Activated T-helper 1 cell treated with anti-CD3 and anti-CD28 coated beads, Interleukin-2, amount 50 U/mL, for 16 hours (primary cell): ENCODE measurements at places on chromosomes 11 and 22.

DNA sequence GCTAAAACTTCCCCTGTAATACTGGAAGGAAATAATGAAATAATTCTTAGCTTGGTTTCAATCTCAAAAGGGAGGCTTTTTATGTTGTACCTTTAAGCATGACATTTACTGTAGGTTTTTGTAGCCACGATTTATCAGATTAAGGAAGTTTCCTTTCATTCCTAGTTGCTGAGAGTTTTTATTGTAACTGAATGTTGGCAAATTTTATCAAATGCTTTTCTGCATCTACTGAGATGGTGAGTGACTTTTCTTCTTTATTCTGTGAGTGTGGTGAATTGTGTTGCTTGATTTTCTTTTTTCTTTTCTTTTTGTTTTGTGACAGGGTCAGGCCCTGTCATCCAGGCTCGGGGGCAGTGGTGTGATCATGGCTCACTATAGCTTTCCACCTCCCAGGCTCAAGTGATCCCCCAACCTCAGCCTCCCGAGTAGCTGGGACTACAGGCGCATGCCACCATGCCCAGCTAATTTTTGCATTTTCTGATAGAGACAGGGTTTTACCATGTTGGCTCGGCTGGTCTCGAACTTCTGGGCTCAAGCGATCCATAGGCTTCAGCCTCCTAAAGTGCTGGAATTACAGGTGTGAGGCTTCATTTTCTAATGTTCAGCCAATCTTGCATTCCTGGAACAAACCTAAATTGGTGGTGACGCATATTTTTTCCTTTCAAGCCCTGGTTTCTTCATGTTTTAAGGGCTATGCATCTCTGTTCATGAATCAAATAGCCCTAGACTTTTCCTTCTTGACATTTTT lies 26.2 kb downstream of the SUSD2 start:
- no peak for DNase-seq

DNA sequence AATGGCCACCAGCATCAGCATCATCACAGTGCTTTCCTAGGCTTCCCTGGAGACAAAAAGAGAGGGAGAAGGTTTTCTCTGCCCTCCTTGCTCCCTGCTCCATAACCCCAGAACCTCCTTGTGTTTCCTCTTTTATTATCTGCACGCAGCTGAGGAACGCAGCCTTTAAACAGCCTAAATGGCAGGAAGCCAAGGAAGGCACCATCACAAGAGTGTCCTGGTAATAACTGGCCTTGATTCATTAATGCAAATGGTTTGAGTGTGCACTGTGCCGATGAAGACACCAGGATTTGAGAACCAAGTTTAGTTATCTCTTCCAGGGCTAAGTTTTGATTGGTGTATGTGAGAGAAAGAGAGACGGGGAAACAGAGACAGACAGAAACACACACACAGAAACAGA lies 29.4 kb upstream of the DRD2 start:
- no peak for DNase-seq

- DNase-seq = no peak
Observed at GRCh38 chr11:46480909-46481308, 89.3 kb upstream of the CHRM4 start.

DNA sequence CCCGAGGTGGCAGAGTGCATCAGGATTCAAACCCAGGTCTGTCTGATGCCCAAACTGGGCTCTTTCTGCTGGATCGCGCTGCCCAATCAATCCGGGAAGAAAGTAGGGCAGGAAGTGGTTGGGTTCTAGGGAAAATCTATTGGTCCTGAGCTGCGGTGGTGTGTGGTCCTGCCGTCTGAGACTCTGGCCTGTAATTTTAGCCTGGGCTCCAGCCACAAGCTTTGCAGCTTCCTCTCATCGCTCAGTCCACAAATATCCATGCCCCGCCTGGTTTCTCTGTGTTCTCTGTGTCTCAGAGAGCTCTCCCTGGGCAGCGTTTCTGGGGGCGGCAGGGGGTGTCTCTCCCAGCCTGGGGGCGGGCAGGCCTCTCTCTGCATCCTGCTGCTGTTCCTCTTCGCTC lies 18.7 kb downstream of the CACNG2 start:
- DNase-seq = no peak

- no peak for DNase-seq
Observed at GRCh38 chr11:94895451-94895850, 77.9 kb downstream of the CWC15 start.

GRCh38 chr11:31819621-31820437 lies 8.7 kb upstream of the PAX6 start:
- DNase-seq = no peak

DNA sequence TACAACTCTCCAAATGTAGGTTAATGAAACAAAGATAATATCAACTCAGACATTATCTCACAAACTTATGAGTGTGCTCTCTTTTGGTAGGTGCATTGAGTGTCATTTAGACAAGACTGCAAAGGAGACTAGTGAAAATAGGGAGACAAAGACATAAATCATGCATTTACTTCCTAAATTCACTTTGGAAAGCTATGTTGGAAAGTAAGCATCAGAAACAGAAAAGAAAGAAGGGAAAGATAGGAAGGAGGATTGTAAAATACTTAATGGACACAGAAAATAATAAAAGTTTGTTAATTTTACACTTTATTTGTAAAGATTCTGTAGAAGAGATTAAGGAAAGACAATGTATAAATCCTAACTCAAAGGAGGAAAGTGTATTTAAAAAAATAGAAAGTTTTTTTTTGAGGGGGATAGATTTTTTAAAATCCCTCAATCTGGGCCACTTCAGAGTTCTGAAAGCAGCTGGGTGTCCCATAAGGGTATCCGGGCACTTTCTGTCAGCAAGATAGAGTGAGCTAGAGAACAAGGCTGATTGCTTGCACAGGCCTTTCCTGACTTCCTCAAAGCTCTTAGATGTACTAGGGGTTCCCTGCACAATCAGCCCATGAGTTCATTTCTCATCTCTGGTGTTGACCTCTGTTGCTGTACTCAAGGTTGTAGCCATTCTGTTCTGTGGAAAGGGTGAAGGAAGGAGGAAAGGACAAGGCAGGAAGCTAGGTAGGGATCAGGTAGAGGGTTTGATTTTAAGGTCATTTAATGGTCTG lies 22.4 kb upstream of the RDX start:
- no peak for DNase-seq
